Stimulated activated CD8-positive, alpha-beta memory T cell treated with anti-CD3 and anti-CD28 coated beads, Interleukin-12 subunit alpha, Interleukin-12 subunit beta, amount 100 ng/mL, for 4 hours (primary cell): ENCODE measurements at places on chromosomes 4 and X.

DNA sequence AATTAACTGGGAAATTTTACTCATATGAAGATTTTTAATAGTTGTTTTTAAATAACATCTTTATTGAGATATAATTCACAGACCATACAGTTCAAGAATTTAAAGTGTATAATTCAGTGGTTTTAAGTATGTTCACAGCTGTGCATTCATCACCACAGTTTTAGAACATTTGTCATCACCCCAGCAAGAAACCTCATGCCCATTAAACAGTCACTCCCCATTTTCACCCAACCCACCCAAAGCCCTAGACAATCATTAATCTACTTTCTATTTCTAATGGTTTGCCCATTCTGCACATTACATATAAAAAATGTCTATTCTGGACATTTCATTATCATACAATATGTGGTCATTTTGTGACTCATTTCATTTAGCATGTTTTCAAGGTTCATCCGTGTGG is 2.8 kb downstream of the UPRT start:
- no peak for DNase-seq

GRCh38 chr4:6917461-6918271 is 8.0 kb downstream of the TBC1D14 start:
- DNase-seq, result no peak

- DNase-seq, result no peak
These were observed 107.5 kb upstream of the RBPJ start for GRCh38 chr4:26213317-26213716.

- no peak for DNase-seq
These were observed 132.6 kb downstream of the FHIP1A start for GRCh38 chr4:151541389-151542071.

DNA sequence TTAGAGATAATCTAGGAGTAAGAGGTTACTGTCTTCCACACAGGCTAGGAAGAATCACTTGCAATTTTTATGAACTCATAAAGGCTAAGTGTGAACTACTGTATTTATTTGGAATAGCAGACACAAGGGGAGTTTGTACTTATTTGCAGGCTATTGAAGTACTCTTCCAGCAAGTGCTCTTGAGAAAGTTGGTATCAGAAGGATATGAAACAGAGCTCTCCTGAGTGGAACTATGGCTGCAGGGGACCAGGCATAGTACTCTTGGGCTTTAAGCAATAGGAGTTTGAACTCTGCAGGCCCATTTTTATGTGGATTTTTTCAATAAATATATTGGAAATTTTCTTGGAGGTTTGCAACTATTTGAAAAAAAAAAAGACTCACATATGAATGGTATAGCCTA is 756.3 kb upstream of the ATOH1 start:
- DNase-seq, result no peak

DNA sequence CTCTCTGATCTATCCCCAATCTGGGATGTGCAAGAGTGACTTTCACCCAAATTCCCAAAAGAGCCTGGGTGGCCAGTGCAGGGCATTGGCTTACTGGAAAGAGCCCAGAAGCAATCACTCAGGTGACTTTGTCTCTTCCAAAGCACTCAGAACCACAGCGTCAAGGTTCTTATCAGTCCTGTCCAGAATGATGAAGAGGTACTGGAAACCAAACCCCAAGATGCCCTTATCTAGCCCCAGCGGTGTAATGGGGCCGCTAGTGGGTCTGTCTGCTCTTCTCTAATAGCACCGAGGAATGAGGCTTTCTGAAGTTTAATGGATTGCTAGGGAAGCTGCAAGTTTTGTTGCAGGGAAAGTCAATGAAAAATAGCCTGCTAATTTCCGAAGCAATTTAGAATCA is 21.6 kb downstream of the CLNK start:
- no peak for DNase-seq

- DNase-seq, result no peak
These were observed at the start of gene JADE3 for GRCh38 chrX:46912098-46912602. Gene JADE3, plus strand, starts transcription at chrX:46912421. Its CDS starts 72,474 bp downstream, at chrX:46984895.

DNA sequence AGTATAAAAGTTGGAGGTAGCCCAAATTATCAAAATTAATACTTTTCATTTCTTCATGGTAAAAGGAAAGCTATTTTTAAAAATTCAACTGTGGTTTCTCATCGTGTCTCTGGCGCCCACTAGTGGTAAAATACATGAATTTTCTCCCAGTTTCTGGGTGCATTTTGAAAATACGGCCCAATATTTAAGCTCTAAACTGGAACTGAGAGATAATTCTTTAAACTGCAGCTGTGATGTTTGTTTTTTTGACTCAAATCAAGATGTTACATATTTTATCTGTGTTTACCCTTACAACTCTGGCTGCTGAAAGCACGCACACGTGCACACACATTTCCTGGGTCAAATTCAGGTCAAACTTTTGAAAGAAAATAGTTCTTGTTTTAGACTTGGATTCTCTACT is 123.9 kb upstream of the ACSL4 start:
- no peak for DNase-seq

DNA sequence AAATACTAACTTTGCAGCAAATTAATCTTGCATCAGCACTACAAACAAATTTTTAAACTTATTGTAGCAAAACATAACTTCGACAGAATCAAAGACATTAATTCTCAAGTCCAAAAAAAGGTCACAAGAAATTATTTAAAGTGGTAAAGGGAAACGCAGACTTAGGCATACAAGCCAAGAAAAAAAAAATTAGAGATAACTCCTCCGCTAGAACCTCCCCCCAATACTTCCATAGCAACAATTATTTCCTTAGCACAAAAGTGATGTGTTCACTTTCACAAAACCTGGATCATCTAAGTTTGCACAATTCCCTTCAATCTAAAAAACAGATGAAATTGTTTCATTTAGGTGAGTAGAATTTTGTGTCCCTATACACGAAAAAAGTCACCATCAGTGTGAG is 1.1 kb downstream of the LRBA start:
- DNase-seq, result no peak

DNA sequence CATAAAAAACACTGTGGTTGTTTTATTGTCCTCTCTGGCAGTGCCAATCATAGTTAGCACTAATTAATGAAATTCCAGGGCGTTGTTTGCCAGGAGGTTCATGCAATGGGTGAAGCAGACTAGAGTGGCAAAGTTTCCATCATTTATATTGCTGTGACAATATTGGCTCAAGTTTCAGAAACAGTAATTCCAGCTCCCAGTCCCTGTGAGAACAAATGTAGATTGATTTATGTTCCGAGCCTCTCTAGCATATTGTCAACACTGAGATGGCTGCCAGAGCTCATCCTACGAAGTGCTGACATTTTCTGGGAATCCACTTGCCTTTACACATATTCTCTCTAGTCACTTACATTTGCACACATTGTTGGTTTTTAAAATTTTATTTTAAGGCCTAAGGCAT is 440.0 kb upstream of the IGFBP7 start:
- DNase-seq, result no peak

GRCh38 chrX:2283111-2283859 is 217.5 kb downstream of the DHRSX start:
- DNase-seq, result no peak

DNA sequence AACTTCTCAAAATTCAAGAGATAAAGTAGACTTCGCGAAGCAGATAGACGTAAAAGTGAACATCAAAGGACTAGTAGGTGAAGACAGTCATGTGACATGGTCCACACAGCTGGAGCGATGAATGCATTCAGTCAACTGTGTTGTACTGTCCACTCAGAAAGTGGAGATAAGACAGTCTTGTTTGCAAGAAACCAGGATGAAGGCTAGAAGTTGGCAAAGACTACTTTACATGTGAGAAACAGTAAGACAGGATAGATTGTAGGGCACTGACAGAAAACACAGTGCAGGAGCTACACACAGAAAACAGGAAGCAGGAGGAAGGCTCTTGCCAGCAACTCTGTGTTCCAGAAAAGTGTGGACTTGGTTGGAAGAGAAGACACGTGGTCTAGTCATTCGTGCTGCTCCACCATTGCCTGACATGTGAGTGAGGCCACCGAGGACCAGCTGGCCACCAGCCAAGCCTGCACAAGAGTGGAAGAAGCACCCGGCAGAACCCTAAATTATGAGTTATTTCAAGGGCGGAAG is 78.9 kb downstream of the FAT1 start:
- no peak for DNase-seq

- no peak for DNase-seq
These were observed 131.7 kb upstream of the PCDH18 start for GRCh38 chr4:137664046-137664387.

DNA sequence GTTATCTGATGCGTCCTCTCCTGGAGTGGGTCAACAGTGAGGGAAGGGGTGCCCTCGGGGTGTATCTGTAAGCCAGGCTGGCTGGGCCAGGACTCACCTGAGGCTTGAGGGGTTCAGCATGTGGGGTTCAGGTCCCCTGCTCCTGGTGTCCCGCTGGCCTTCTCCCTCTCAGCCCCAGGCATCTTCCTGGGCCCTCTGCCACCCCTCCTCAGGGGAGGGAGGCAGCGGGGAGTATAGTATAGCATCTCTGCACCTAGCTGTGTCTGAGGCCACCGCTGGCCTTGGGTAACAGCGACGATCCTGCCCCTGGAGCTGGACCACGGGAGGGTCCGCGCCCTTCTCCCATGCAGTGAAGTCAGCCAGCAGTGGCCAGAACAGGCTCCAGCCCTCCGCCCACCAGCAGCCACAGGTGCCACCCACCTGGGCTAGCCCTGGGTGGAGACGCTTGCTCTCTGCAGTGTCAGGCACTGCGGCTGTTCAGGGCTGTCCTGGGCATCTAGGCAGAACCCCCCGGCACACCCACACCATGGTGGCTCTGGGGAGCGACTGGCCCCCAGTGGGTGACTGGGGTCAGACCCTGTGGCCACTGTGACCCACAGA is 110.7 kb upstream of the NKX1-1 start:
- no peak for DNase-seq

- no peak for DNase-seq
These were observed 98.0 kb downstream of the SH3KBP1 start for GRCh38 chrX:19789376-19789775.

- DNase-seq, result no peak
These were observed 23.1 kb upstream of the BLTP1 start for GRCh38 chr4:122129061-122129460.

- DNase-seq, result no peak
These were observed 111.4 kb downstream of the VSIG4 start for GRCh38 chrX:65928522-65928921.

- no peak for DNase-seq
These were observed 17.6 kb downstream of the WFS1 start for GRCh38 chr4:6287017-6287788.

DNA sequence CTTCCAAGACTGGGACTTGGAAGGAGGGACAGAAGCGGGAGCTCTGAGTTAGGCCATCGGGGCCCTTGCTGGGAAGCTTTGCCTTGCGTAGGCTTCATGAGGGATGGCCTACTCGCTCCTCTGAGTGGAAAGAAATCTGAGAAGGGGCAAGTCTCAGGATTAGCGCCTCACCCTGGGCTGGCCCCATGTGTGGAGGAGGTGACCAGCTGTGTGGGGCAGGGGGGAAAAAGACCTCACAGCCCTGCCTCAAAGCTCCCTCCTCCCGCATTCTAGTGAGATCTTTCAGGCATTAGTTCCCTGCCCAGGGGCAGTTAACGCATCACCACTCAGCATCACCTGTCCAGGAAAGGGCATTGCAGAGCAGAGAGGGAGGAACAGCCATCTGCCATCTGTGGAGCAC is 156.1 kb downstream of the ENPP6 start:
- DNase-seq, result no peak

GRCh38 chr4:144599621-144600020 is 46.3 kb upstream of the HHIP start:
- DNase-seq, result no peak

DNA sequence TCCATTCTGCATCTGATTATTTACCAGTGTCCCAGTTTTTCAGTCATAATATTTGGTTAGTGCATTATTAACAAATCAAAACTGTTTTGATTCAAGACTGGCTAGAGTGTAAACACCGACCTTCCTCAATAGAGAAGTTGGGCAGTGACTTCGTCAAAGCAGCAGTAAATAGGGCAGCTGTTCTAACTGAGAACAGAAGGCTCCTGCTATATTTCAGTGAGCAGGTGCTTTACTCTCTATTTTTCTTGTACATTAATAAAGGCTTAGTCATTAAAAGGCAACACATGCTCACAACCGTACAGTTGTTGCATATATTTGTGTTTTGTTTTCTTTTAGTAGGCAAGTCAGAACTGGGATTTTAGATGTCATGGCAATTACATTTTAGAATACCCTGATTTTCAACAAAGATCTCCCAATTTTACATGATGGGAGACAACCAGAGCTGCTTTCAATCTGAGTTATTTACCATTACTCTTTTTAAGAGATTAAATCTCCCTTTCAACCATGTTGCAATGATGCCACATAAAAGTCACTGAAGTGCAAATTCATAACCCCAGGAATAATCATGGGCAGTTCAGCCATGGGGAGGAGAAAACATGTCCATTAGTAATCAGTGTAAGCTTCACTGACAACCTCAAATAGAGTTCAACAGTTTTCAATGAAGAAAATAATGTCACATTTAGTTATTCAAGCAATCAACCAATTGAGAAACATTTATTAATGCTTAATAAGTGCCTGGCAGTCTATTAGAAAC is 233.3 kb downstream of the NDST4 start:
- no peak for DNase-seq

DNA sequence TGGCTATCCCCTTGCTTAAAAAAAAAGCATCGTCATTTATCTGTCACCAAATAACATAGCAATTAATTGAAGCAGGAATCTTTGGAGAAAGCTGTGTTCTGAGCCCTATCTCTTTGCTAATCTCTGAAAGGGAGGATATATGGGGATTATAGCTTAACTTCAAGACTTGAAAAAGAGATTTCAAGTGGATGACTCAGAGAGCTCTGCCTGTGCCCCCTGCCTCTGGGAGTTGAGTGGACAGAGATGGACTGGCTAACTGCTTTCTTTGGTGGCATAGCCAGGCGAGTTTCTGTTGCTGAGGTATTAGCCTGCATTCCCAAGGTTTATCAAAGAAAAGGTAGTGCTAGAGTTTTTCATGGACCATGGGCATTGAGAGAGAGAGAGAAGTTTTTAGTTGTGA is 91.6 kb downstream of the DDIT4L start:
- no peak for DNase-seq

DNA sequence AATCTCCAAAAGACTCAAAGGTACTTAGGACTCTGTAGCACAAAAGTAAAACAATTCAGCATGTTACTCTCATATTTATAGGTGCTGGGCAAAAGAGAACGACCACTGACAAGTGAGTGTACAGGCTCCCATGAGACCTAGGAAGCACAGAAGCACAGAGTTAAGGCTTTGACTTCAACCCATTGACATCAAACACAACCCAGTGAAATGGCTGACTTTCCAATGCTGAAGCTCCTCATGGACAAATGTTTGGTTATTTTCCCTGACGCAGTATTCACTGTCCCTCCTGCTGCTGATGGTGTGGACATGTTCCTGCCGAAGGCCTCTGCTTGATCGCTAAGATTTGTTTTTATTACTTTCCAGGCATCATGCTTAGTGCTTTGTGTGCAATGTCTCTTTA is 148.7 kb downstream of the TSPAN5 start:
- DNase-seq, result no peak
